ENCODE measurements at places on chromosomes 2 and 18.
A peak's percentile ranks its signal among the peaks of the same experiment; 100 is the strongest.

GRCh38 chr2:20370191-20370590, 19.5 kb upstream of the PUM2 start:
- DNase-seq: no peak

DNA sequence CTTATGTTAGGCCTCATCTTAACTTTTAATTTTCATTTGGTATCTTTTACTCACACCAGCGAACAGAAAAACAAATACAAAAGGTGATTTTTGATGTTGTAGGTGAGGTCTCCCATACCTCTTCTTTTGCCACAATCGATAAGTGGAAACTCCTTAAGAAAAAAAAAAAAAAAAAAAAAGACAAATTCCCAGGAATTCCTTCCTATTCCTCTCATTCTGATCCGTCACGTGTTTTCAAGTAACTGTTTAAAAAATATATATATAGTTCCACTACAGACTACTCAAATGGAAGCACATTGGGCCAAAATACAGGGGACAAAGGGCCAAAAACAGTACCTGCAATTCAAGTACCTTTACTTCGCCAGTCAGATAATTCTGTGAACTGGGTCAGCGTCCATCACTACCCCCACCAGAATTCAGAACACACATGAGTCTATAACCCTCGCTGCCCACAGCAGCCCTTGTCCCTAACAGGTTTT, 16.5 kb downstream of the NMUR1 start:
- no peak for DNase-seq

DNA sequence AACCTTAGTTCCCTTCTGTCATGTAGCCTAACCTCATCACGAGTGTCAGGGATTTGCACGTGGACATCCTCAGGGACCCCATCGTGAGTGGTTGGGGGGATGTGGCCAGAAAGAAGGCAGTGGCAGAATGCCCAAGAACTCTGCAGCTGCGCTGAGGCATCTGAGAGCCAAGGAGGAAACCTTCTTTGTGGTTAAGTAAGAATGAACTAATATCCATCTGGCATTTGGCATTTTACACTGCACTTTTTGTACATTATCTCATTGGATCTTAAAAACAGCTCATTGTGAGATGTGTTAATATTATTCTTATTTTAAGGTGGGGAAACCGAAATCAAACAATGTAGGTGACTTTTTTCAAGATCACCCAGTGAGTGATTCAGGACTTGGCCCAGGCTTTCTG, 32.6 kb upstream of the APCDD1 start:
- DNase-seq: no peak

GRCh38 chr18:78818495-78818894, 161.1 kb upstream of the SALL3 start:
- DNase-seq: no peak

DNA sequence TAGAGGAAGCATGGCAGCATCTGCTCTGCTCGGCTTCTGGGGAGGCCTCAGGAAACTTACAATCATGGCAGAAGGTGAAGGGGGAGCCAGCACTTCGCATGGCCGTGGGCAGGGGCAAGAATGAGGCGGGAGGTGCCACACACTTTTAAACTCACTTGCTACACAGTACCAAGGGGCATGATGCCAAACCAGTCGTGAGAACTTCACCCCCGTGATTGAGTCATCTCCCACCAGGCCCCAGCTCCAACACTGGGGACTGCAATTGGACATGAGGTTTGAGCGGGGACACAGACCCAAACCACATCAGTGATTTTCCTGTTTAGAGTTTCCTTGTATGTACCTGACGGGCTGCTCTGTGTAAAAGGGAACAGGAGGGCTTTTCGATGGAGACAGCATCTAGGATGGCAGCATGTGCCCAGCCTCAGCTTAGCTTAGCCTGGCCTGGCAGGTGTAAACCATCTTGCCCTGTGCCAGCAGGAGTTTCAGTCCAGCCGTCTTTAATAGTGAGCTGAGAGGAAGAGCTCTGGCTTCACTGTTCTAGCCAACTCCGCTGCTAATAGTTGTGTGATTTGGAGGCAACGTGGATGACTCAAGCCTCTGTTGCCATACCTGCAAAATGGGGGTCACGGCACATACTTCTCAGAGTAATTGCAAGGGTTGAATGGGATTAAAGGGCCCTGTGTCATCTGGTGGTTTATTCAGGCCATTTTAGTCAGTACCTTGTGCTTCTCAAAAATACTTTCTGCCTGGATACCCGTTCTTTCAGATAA, 101.8 kb downstream of the ASAP2 start:
- no peak for DNase-seq

GRCh38 chr2:61367177-61367576, 103.7 kb downstream of the USP34 start:
- no peak for DNase-seq

DNA sequence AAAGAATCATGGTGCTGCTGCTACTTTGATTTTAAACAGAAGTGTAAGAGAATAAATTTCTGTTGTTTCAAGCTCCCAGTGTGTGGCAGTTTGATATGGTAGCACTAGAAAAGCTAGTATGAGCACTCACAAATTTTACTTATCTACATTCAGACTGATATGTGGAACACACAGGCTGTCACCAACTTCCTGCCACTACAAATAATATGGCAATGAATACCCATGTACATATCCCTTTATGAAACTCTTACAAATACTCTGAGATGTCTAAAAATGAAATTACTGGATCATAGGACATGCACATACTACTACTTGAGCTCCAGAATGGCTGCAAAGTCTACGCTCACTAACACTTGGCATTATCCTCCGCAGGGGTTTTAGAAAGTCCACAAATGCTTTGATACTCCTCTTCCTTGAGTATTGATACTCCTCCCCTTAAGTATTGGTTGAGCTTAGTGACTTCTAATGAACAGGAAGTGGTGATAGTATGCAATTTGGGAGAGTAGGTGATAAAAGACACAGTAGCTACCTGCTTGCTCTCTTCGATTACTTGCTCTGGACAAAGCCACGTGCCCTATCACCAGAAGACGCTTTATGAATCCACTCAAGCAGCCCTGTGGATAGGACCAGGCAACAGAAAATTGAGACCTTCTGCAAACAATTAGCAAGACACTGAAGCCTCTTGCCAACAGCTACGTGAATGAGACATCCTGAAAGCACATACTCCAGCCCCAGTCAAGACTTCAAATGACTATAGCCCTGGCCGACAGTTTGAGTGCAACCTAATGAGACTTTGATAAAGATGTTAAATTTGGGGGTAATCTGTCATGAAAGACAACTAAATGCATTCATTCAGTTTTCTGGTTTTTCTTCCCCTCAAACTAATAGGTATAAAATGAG, 35.4 kb downstream of the FBXO11 start:
- no peak for DNase-seq

GRCh38 chr2:241061275-241061674, 40.8 kb downstream of the MTERF4 start:
- no peak for DNase-seq

GRCh38 chr2:122300758-122301157, 545.3 kb downstream of the TSN start:
- no peak for DNase-seq

DNA sequence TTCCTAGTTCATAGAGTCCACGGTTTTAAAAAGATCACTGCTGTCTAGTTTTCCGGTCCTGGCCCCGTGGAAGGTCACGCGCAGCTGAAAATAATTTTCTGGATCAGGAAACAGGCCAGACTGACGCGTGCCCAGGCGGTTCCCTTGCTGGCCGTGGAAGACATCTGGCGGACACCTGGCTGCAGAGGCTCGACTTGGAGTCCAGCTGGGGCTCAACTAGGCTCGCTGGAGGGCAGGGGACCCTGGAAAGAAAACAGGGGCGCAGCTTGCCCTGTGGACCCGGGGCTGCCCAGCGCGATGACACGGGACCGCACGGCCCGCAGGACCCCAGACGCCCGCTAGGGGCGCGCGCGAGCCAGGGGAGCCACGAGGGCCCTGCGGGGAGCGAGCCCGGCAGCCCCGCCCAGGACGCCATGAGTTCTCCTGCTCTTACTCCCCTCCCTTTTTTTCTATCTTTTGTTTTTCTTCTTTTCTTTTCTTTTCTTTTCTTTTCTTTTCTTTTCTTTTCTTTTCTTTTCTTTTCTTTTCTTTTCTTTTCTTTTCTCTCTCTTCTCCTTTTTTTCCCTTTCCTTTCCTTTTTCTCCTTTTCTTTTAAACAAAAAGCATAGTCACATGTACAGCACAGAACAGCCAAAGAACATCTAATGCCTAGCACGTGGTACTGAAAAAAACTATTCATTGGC, 43.2 kb upstream of the UBE2F start:
- DNase-seq: no peak

GRCh38 chr18:27604583-27604982, 419.5 kb upstream of the CHST9 start:
- DNase-seq: no peak

GRCh38 chr2:27249891-27250651, 12.8 kb downstream of the SLC30A3 start:
- no peak for DNase-seq

- no peak for DNase-seq
These were observed 71.0 kb downstream of the IL1R2 start for GRCh38 chr2:102062802-102063201.

DNA sequence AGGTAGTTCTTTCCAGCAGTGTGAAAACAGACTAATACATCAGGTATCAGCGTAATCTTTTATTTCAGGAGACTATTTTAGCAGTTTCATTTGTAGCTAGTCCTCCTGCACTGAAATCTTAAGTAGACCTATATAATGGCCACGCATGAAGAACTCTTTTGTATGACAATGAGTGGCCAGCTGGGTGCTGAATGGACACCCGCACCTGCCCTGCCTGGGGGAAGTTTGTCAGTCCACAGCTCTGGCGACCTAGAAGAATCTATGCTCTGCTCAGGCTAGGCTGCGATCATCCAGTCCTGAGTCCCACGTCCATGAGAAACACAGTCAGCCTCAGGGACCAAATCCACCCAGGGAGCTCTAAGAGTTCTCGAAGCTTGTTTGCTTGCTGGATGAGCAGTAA, 709.2 kb upstream of the ID2 start:
- DNase-seq: no peak

GRCh38 chr2:56450772-56451171, 267.0 kb downstream of the CCDC85A start:
- no peak for DNase-seq

DNA sequence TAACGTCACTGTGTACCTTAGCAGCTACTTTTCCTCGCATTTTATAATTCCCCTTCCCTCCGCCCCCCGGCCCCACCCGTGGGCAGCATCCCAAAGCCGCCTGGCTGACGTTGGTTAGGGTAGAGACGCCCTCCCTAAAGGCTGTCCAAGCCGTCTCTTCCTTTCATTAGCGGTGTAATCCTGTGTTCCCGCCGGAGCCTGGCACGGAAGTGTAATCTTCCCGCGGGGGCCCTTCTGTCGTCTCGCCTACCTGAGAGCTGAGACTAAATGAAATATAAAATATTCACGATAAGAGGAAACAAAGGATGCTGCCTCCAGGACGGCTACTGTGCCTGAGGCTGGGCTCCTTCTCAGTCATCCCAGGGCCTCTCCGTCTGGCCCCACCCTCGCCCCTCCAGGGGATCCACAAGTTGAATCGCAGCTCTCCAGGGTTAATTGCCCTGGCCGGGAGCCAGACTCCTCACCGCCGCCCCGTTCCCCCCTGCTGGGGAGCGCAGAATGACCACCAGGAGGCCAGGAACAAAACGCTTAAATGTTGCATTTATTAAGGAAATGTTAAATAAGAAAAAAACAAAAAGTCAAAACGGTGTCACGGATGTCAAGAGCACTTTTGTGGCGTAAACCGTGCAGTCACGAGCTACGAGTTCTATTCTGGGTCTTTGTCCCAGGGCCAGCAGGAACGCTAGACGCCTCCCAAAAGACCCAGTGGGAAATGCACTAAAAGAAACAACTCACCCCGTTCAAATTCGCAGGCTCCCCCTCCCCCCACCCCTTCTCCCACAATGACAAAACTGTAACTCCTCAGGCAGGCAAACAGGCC, 1.5 kb downstream of the RPRM start:
- no peak for DNase-seq

- no peak for DNase-seq
These were observed 100.6 kb downstream of the MSH2 start for GRCh38 chr2:47503481-47504070.

- no peak for DNase-seq
These were observed 10.3 kb upstream of the HOXD1 start for GRCh38 chr2:176178038-176178756.

- no peak for DNase-seq
These were observed 7.8 kb upstream of the GPR55 start for GRCh38 chr2:230932556-230933511.

GRCh38 chr2:73004466-73004865, 67.0 kb downstream of the SFXN5 start:
- no peak for DNase-seq

- DNase-seq: peak; percentile 54
These were observed 27.6 kb upstream of the ASAP2 start for GRCh38 chr2:9178904-9179571.

DNA sequence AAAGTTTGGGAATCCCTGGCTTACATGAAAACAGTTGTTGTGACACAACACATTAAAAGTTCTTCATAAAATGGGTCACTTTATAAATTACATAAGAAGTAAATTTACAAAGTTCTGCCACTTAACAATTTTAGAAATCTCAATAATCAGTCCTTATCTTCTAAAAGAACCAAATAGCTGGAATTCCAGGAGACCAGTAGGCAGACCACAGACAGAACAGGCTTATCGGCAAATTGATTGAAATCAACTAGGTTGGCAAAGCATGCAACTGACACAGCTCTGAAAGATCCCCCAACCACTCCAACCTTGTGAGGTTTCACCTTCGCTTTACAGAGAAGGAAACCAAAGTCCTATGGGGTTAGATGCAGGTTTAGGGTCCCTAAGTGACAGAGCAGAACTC, 103.0 kb downstream of the DNER start:
- no peak for DNase-seq

GRCh38 chr18:11008505-11008904, 140.9 kb downstream of the PIEZO2 start:
- DNase-seq: no peak

- no peak for DNase-seq
These were observed 204.6 kb upstream of the APCDD1 start for GRCh38 chr18:10249801-10250200.

DNA sequence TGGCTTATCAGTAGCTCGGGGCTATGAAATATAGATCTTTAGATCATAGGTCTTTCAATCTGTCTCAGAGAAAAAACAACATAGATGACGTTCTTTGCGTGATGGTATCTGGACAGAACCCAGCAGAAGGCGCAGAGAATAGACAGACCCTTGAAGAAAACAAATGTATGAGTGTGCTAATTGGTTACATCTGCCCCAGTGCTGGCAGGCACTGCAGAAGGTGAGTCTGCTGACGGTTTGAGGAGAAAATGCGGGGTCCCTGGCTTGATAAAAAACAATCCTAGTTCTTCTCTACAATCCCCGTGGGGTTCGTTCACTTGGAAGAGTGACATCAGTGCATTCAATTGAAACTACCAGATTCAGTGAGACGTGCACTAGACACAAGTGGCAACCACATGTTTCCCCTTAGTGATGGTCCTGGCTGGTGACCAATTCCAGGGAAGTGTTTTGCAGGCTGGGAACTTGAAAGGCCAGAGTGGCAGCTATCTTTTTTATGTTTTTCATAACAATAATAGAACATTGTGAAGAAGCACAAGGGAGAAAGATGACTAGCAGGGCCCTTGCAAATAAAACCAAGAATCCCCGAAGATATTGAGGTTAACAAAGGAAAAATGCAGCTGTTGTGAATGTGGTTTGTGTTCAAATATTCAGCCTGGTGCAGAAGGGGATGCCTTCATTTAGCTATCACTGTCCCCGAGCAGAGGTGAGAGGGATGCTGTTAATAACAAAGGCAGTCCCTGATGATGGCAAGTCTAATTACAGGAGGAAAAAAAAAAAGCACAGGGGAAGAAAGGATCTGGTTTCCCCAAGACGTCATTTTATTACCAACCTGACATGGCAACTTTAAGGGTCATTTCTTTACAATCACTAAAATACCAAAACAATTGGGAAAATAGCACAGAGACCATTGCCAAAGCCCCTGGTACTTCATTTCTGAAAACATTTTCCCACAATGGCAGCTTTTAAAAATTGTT, 337.6 kb upstream of the FIGN start:
- no peak for DNase-seq
